NCI-H1092 treated with DMSO at 0.1 percent for 48 hours (cell line): ENCODE measurements at places on chromosomes 5 and 9.

DNA sequence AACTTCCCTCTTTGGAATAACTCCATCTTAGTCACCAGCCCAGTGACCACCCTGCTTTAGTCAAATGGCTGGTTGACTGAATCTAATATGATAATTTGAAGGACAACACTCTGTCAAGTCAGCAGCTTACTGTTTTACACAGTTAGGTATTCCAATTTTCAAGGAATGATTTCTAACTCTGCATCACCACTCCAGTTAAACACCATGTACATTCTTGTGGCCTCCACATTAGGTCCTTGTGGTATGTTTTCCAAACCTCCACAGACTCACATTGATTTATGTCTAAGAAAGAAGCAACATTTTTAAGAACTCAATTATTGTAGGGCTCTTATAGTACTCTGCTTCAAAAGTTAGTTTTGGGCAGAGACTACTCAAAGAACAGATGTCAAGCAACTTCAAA, 110.7 kb downstream of the TLE1 start:
- DNase-seq, result no peak

- DNase-seq, result peak; percentile 39
Measured at GRCh38 chr5:96997265-96997859, 61.5 kb downstream of the LNPEP start.

GRCh38 chr9:70517926-70518610, 103.6 kb upstream of the KLF9 start:
- DNase-seq, result no peak

DNA sequence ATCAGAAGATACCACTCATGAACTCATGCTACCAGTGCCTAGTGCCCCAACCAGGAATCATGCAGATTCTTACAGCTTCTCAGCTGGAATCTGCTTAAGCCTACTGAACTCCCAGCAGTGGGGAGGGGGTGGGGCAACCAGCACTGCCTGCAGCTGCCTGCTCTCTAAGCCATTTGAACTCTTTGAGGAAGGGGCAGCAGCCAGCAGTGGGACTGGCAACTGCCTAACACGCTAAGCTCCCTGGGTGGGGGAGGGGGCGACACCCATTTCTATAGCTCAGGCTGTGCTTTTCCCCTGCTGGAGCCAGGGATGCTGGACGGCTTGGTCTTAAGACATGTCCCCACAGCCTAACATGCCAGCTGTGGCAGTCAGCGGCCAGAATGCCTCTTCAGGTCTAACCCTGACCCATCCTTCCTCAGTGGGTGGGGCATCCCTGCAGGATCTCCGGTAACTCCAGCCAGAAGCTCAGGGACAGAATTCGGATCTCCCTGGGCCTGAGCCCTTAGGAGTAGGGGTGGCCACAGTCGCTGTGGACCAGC, 889.7 kb downstream of the CDH9 start:
- no peak for DNase-seq

DNA sequence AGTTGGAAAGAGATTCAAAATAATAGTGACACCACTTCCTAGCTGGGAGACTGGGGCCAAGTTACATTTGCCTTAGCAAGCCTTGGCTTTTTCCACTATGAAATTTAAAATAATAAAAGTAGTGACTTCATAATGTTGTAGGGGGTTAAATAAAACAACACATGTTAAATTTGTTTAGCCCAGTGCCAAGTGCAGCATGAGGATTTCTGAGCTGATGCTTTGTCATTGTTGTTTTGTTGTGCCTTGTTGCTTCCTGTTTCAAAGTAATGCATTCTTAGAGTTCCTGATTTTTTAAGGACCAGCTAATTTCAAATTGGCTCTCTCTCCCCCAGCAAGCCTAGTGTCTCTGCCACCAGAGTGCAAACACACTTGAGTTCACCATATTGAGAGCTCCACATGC, 270.7 kb upstream of the PAPPA start:
- DNase-seq, result no peak

- DNase-seq, result no peak
Measured at GRCh38 chr5:61327760-61328753, 4.0 kb upstream of the ZSWIM6 start.

DNA sequence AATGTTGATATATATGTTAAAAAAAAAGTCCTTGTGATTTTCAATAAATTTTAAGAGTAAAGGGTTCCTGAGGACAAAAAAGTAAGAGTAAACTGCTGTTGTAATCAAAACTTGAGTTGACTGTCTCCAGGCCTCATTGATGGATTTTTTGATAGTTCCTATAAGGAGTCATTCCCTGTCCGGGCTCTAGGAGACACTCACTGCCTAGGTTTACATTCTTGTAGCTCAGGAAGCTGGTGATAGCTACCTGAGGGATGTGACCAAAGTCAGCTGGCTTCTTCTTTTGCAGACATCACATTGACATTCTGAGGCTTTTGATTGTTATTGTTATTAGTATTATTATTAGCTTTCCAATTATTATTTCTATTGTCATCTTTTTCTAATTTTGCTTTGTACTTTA, 116.5 kb upstream of the FBXL7 start:
- DNase-seq, result no peak

DNA sequence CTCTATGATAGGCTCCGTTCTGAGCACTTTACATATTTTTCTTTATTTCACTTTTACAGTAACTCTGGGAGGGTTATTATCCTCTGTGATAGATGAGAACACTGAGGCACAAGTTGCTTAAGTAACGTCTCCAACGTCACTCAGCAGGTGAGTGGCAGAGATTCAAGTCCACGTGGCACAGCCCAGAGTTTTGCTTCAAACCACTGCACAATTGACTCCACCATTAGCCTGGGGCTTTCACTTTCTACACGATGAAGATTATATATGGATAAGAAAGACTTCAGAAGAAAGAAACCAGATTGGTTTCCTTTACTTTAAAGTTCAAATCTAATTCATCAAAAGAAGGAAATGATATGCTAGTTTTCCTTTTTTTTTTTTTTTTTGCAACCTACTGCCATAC, 245.9 kb downstream of the SYK start:
- no peak for DNase-seq

- DNase-seq, result no peak
Measured at GRCh38 chr9:135773530-135774238, 71.7 kb downstream of the KCNT1 start.

DNA sequence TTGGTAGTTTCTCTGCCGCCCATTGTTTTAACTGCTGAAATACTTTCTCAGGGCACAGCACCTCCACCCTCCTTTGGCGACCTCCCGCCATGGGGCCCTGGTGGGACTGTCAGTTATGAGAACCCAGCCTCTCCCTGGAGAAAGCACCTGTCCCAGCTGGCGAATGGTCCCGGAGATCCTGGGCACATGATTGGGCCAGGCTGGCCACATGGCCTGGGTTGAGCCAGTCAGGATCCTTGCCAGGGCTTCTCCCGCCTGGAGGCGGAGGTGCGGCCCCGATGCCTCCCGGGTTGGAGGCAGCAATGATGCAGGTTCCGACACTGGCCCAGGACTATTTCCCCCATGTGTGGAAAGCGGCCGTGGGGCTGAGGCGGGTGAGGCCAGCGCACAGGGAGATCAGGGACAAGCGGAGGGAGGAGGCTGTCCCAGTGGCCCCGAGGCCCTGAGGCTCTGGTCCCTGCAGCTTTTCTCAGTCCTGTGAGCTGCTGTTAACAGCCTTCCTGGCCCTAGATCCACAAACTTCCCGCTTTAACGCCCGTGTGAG, 13.6 kb downstream of the UNC5A start:
- no peak for DNase-seq
